ENCODE measurements at places on chromosomes 11 and 22. TPM values are rescaled to one million over a fixed set of nuclear protein-coding genes. Genes with fewer than 3 reads are reported as not detected.

The UPK3A gene
- total RNA-seq: not detected

The CNTF gene
- total RNA-seq: 2.5 TPM

The PRCP gene
- total RNA-seq: 31.4 TPM

The MMP11 gene
- 5.9 TPM for total RNA-seq

The ANKRD42 gene
- total RNA-seq: 8.2 TPM

The SLCO2B1 gene
- under 0.01 TPM for total RNA-seq

The THY1 gene
- 69.7 TPM for total RNA-seq

The ETS1 gene
- total RNA-seq: 30.6 TPM

The GPR83 gene
- not detected for total RNA-seq

The NCAPD3 gene
- 10.6 TPM for total RNA-seq

The FAM181B gene
- 0.65 TPM for total RNA-seq

The RPUSD4 gene
- 35.9 TPM for total RNA-seq

The FREY1 gene
- total RNA-seq: 3.4 TPM

The RIMBP3B gene
- total RNA-seq: 0.79 TPM

The MOV10L1 gene
- 0.39 TPM for total RNA-seq

The PMM1 gene
- total RNA-seq: 22.4 TPM

The CABP7 gene
- under 0.01 TPM for total RNA-seq

The YPEL4 gene
- total RNA-seq: 0.39 TPM

The BACE1 gene
- total RNA-seq: 25.1 TPM

The PKNOX2 gene
- 3.1 TPM for total RNA-seq

The UCP3 gene
- 0.33 TPM for total RNA-seq

The OR52I2 gene
- total RNA-seq: not detected

The INPP5J gene
- 0.79 TPM for total RNA-seq

The JHY gene
- 5.5 TPM for total RNA-seq

All from placental epithelial cell (primary cell).